ENCODE measurements at places on chromosomes 3 and 15. TPM values are rescaled to one million over a fixed set of nuclear protein-coding genes. Genes with fewer than 3 reads are reported as not detected.

DNA sequence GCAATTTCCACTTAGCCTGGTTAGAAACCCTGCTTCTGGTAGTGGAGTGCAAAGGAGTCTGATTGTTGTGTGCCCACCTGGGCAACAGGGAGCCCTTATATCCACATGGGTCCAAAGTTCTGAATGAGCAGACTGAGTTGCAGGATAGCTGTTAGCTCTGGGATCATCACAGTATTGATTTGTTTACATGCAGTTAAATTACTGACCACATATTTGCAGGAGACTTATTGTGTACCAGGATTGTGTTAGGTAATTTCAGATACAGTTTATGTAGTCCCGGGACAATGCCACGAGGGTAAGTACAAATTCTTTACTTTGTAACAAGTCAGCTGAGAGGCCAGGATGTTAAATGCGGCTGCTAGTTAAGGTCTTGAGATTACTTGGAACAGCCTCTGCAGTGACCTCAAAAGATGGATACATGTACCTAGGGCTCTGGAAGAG lies 18.8 kb downstream of the ARHGEF26 start:
- no peak for DNase-seq

- no peak for DNase-seq
Observed at GRCh38 chr3:170751899-170752293, 118.1 kb downstream of the RPL22L1 start.

DNA sequence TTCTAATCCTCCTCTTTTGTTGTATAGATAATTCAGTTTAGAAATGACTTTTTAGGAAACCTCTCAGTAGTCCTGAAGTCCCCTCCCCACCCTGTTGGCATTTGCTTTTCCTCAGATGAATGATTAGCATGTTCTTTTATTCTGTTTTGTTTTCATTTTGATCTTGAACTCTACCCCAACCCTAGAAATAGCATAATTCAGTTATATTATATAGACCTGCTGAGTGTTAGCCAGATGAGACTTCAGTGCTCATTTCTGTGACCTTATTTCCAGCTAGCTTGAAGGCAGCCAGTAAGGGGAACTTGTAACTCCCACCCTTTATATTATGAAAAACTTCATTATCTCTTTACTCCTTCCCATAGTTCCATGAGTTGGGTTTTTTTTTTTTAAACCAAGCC lies 41.2 kb downstream of the SNRK start:
- DNase-seq: no peak

DNA sequence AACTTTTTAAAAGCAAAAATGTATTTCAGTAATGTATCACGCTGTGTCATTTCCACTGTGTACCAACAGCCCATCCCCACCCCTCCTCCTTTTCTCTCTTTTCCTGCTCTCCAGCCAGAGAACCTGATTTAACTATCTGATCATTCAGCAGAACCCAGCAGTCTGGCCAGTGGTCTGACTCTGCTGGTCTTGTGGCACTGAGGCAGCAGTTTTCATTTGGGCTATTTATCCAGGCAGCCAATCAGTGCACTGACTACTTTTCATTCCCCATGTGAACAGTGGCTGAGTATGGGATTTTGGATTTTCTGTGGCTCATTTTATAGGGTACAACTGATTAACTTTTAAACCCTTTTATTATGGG lies 56.3 kb downstream of the GPR171 start:
- DNase-seq: no peak

DNA sequence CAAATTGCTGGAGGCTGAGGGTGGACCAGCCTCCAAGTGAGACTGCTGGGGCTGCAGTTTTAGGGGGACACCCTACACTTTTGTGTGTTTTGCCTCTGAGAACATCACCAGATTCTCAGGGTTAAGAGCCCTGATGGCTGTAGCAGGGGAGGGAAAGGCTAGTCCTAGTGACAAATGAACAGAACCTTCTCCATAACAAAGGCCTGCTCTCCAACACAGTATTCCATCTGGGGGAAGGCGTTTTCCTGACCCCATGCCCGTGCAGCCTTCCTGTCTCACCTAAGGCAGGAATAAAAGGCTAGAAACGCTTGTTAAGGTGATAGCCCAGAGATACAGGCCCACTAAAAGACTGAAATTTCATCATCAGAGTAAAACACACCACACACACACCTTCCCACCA lies 50.2 kb upstream of the NSMCE3 start:
- no peak for DNase-seq

- DNase-seq: no peak
Observed at GRCh38 chr3:183427876-183428446, 458 bp downstream of the MCF2L2 start.

GRCh38 chr3:148797795-148798194 lies 29.8 kb upstream of the CPB1 start:
- no peak for DNase-seq

Gene PLCB2
- polyA plus RNA-seq: 13.2 TPM

- no peak for DNase-seq
Observed at GRCh38 chr15:74782259-74783071, 585 bp downstream of the CSK start.

Data from left renal cortex interstitium (tissue), 4 donors.